T-helper 2 cell (primary cell): ENCODE measurements at places on chromosomes 2 and 18.

DNA sequence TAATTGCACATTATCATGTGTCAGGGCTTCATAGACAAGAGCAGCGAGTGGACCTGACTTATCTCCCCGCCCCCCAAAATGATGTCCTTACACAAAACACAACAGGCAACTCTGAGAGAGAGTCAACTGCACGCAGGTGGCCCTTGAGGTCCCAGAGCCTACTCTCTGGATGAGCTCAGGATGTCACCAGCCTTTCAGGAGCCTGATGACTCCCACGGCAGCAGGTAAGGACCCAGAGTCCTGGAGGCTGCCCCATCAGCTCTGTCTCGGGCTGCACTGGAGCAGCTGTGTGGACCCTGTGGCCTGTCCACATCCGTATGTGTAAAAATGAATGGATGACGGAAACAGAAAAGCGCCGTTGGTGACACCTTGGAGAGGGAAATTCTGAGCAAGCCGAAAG is 130.9 kb downstream of the HDAC4 start:
- DNase-seq = no peak

- no peak for DNase-seq
Observed at GRCh38 chr18:48836231-48836805, 114.4 kb downstream of the SMAD7 start.

- DNase-seq = no peak
Observed at GRCh38 chr2:62286089-62286785, 90.3 kb downstream of the B3GNT2 start.

- DNase-seq = no peak
Observed at GRCh38 chr2:212337486-212338343, 200.9 kb downstream of the ERBB4 start.

GRCh38 chr2:120516679-120517314 is 170.9 kb downstream of the INHBB start:
- DNase-seq = no peak

DNA sequence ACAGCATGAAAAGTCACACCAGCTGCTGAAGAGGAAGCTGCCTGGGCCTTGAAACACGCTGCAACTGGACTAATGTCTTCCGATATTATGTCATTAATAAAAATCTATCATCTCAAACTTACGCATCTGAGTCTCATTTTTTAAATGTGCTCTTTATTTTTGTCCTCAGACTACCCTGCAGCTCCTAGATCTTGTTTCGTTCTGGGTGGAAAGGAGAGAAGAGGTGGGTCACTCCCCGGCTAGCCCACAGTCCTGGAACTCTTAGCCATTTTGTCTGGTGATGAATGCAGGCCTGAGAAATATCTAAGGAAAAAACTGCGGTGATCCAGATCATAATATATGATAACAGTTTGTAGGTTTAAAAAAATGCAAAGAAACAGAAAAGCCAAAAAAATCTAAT is 73.3 kb downstream of the TXNL1 start:
- no peak for DNase-seq
